Stimulated activated CD4-positive, alpha-beta T cell treated with anti-CD3 and anti-CD28 coated beads, Interleukin-15, amount 100 ng/mL, for 48 hours (primary cell): ENCODE measurements at places on chromosomes 5 and 9.
A peak's percentile ranks its signal among the peaks of the same experiment; 100 is the strongest.

- no peak for DNase-seq
These were observed 386 bp upstream of the MATR3 start for GRCh38 chr5:139293202-139293506.

DNA sequence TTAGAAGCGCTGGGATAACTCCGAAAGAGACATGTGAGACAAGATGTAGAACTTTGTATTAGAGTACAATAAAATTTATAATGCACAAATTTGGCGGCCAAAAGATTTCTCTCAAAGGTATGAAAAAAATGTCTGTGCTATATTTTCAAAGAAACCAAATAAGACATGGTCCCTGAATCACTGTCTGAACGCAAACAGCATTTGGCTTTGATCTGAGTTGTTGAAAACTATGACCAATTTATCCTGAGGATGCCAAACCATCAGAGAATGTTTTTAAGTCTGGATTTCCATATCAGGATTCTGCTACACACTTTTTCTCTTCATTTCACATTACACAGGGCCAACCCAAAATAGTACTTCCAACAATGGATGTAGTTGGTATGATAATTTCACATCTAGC lies 9.9 kb upstream of the GLIS3 start:
- DNase-seq = no peak

DNA sequence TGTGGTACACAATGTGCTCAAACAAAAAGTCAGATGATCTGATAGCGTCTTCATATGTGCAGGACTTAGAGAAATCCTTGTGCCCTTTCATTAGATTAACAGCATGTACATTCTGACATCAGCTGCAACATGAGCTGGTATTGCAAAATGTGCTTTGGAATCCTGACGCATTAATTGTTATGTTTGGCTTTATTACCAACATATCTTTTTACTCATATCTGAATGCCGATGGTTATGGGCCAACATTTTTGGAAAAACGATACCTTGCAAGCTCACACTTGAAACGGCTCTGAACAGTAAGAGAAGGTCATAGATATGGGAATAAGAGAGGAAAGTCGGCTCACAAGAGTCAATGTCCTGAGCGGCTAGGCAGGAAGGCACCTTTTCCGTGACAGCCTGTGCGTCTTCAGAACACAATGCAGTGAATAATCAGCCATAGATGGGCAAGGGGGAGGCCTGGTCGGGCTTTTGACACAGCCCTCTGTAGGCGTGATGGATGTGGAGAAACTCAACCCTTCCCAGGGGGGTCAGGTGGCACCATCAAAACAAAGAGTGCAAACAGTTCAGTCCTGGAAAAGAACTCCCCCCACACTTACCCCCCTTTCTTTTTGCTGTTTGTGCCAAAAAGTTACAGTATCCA lies 36.4 kb upstream of the GAS1 start:
- no peak for DNase-seq

DNA sequence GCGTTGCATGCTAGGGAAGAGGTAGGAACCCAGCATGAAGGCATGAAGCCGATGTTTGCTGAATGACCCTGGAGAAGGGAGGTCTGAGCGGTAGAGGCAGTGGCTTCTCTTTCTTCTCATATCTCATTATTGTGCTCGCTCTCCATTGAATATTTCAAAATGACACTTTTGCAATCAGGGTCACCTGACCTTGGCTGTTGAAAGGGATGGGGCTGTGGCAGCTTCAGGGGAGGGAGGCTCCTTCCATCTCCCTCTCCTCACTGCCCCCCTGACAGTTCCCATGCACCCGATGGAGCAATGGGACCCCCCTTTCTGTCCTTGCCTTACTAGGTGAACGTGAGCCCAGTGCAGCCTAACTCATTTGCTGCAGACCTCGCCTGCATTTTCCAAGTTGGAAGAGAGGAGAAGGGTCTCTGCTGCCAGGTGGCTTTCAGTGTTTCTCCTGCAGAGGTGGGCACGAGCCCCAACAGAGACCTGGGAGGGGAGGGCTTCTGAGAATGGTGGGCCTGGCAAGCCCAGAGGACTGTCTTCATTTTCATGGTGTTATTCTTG lies 17.9 kb downstream of the STC2 start:
- DNase-seq = no peak

- DNase-seq = no peak
These were observed 32.9 kb downstream of the LHX2 start for GRCh38 chr9:124044448-124044847.

DNA sequence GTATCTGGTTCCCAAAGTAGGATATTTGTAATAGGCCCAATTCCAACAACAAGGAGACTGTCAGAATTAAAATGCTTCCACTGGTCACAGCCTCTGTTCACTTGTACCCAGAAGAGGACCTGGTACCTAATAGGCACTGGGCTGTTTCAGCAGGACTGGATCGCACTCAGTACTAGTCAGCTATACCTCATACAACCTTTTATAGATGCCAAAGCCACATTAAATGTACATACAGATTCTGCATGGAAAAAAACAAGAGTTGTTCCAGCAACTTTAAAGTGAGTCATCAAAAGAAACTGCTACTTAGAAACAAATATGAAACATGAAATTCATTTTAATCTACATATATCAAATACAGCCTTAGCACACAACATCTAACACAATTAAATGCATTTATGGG lies 87.5 kb downstream of the GPR21 start:
- DNase-seq = no peak

GRCh38 chr9:89466451-89467277 lies 31.2 kb downstream of the SEMA4D start:
- DNase-seq = no peak

- DNase-seq = no peak
These were observed 162.0 kb upstream of the GLRA1 start for GRCh38 chr5:152086668-152087067.

GRCh38 chr5:96427824-96428223 lies 5.2 kb downstream of the PCSK1 start:
- no peak for DNase-seq

- DNase-seq = no peak
These were observed 628.3 kb downstream of the DNAH5 start for GRCh38 chr5:13316176-13316575.

DNA sequence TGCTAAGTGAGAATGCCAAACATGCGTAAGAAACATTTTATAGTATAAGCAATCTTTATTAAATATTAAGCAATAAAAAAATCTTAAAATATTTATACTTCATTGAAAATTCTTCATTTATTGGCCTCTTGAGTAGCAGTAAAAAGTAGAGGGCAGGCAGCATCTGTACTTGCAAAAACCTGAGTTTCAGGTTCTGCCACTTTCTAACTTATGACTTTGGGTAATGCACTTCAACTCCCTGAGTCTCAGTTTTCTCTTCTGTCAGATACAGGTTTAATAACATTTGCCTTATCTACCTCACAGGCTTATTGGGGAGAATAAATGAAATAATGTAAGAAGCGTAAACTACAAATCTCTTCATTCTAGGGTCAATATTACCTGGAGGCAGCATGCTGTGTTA lies 19.8 kb upstream of the MCTP1 start:
- DNase-seq = no peak

DNA sequence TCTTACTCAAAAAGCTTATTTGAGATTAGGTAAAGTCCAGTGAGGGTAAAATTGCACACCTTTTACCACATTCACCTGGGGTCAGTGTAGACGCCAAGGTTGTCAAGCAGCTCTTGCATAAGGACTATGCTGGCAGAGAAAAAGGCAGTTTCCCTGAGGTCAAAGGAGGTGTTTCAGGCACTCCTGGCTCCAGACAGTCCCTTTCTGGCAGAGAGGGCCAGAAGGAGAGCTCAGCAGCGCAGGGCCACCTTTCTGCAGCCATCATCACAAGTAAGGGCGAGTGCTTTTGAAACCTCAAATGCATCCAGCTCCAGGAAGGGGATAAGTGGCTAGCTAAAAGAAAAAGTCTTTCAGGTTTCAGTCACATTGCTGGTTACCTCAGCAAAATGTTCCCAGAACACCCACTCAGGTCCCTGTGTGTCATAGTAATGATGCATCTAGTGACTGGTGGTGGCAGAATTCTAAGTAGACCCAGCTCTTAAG lies 16.7 kb upstream of the IL13 start:
- DNase-seq = no peak

- no peak for DNase-seq
These were observed 20.5 kb downstream of the THBS4 start for GRCh38 chr5:80055491-80056170.

- DNase-seq = peak; percentile 41
These were observed 21.6 kb downstream of the UBAC1 start for GRCh38 chr9:135939351-135940265.

- no peak for DNase-seq
These were observed 310.8 kb upstream of the ADAMTSL1 start for GRCh38 chr9:18163146-18163545.

DNA sequence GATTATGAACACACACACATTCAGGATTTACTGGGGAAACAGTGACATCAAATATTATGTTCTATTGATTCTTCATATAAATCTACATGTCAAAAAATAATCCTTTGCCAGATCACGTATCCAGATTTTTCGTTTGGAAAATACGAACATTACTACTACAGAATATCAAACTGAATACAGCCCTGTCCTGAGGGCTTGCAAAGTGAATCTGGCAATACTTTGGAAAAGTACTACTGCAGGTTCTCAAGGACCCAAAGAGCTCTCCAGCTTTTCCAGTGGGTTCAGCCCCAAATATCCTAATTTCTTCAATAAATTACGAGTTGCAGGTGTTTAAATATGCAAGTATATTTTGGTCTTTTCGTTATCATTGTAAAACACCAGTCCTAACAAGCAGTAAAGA lies 411 bp upstream of the NDUFS4 start:
- DNase-seq = no peak

DNA sequence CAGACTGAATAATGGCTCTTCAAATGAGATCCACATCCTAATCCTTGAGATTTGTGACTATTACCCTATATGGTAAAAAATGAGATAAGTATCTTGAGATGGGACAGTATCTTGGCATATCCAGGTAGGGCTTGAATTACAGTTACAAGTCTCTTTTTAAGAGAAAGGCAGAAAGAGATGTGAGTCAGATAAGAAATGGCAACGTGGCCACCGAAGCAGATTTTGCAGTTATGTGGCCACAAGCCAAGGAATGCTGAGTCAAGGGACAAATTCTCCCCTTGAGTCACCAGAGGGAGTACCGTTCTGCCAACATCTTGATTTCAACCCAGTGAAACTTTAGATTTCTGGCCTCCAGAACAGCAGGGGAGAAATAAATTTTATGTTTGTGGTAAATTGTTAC lies 1983.0 kb upstream of the C9orf72 start:
- no peak for DNase-seq

DNA sequence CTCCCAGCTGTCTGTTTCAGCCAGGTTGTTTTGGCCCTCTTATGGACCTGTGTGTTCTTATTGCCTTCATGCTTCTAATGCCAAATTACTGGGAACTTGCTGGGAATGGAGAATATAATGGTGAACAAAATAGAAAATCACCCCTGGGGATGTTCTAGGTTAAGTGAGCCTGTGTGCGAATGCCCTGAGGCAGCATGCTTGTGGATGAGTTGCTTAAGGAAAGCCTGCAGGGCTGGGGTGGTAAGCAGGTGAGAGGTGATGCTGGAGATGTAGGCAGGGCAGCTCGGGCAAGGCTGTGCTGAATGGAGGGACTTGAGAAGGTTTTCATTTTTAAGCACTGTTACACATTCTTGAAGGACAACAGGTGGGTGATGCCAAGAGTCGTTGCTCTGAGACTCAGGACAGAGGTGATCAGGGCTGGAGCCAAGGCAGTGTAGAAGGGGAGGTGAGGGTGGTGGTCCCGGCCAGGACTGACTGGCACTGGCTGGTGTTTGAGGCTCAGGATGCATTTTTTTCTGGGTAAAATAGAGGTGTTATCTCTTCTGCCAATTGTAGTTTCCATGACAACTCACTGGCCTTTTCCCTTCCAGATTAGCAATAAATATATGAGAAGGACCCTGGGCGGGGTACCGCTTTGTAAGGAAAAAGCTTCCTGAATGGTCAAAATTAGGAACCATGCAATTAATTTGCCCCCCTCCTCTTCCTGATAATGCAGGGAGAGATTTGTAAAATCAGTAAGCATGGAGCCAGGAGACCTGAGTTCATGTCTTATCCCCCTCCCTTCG lies 342.8 kb downstream of the ICE1 start:
- DNase-seq = no peak

GRCh38 chr5:179121667-179122111 lies 61.5 kb downstream of the ZNF354C start:
- no peak for DNase-seq

GRCh38 chr5:151935135-151935695 lies 10.6 kb upstream of the GLRA1 start:
- no peak for DNase-seq

DNA sequence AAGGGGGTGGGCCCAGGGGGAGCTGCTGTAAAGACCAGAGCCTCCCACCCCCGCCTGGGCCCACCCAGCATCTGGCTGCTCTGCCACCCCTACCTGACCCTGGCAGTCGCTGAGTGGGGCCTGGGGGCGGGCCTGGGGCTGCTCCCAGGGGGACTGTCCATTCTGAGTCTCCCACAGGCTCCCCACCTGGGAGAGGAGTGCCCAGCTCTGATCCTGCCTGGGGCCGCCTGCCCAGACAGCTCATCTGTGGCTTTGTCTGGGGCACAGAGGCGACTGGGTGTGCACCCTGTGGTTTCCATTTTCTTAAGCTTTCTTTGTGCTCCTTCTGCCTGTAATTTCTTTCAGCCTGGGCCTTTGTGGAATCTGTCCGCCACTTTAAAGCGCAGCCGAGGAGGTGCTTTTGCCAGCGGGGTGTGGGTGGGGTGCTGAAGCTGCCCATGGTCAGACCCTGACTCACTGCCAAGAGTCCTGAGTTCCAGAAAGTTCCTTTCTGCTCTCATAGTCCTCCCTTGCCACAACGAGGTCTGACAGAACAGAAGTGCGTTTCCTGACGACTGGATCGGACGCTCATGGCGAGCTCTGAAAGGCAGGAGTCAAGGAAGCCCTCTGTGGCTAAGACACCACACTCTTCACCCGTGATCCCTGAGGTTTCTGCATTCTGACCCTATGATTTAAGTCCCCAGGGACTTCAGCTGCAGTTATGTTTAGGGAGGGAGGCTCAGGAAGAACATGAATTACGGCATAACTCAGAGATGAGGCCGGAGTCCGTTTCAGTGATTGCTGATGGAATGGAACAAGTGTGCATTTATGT lies 225.0 kb downstream of the FANCC start:
- DNase-seq = no peak

DNA sequence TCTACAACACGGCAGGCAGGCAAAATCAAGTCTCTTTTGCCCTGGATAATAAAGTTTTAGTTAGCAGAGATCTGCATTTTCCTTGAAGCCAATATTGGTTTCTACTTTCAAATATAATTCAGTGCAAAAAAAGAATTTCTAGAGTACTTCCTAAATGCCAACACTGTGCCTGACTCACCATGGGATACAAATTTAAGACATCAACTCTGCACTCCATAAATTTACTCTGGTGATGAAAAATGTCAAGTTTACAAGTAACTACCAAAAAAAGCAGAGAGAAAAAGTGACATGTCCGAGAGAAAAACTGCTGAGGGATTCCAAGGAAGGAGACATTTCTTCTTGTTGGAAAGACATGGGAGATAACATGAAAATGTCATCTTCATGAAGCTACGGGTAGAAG lies 119.7 kb downstream of the RAPGEF6 start:
- DNase-seq = no peak

DNA sequence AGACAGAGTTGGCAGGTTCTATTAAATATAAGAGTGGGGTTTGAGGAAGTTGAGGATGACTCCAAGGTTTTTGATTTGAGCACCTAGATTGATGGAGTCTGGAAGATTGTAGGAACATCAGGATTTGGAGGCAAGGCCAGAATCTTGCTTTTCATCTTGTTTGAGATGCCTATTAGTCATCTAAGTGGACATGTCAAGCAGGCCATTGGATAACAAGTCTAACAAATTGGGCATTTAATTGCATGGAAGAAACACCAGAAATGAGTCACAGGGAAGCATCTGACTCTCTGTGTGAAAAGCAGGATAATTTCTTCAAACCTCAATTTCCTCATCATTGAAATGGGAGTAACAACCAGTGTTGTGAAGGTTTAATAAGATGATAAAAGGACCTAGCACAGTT lies 53.3 kb upstream of the ARL15 start:
- DNase-seq = no peak
